ENCODE measurements at places on chromosomes 5 and 9. TPM values are rescaled to one million over a fixed set of nuclear protein-coding genes. Genes with fewer than 3 reads are reported as not detected.

GRCh38 chr5:35672995-35673394, 55.3 kb downstream of the SPEF2 start:
- no peaks in the 10 kb centered on the region for H3K36me3 ChIP-seq
- no peaks in the 10 kb centered on the region for H3K27me3 ChIP-seq
- DNase-seq: peak; percentile 47
- H3K4me3 ChIP-seq: no peak overlapping the region

DNA sequence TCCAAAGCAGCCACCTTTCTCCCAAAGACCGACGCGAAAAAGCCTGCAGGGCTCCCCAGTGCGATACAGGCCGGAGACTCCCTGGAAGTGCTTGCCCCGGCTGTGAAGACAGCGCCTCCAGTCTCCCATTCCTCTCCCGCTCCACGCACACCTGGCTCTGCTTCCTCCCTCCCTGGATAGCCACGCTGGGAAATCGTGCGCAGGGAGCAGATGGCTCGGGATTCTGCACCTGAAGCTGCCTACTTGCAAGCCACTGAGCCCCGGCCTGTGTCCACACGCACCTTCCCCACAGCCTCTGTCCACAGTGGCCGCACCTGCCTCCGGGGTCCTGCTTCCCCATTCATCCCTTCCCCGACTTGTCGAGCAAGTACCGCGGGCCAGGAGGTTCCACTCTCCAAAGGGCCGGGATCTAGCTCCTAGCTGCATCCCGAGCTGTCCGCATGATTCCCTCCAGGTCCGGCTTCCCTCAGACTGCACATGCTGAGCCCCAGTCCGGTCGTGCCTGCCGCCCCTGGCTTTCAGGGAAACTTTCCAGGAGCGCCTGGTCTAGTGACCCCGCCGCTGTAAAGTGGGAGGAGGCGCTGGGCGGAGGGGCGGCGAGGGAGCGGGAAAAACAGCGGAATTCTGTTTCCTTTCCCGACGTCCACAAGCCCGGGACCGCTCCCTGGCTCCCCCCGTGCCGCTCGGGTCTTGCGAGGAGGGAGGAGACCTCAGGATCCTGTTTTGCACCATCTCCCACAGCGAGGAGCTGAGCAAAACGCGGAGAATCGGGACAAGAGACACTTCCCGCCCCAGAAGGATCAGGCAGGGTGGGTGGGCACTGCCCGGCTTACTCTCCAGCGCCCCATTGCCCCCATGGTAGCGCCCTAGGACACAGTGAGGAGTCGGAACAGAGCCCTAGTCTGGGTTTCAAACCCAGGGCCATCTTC, 2.0 kb downstream of the SEMA6A start:
- peak overlapping the region; percentile 98 for H3K4me3 ChIP-seq
- H3K4me1 ChIP-seq: peaks cover 46% of the 10 kb centered on the region

DNA sequence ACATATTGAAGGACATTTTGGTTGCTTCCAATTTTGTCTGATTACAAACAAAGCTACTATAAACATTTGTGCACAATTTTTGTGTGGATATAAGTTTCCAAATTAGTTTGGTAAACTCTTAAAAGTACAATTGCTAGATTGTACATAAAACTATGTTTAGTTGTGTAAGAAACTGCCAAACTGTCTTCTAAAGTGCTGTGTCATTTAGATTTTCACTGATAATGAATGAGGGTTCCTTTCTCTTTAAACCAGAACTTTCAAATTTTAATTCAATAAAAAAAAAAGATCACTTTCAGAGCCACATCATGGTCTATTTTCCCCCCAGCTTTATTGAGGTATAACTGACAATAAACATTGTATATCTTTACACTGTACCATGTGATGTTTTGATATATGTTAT, 74.0 kb upstream of the TRPC7 start:
- H3K27me3 ChIP-seq: no peaks in the 10 kb centered on the region
- DNase-seq: no peak
- H3K4me1 ChIP-seq: no peaks in the 10 kb centered on the region

GRCh38 chr5:33795496-33795895, 96.3 kb downstream of the ADAMTS12 start:
- no peaks in the 10 kb centered on the region for H3K36me3 ChIP-seq
- no peak overlapping the region for H3K27ac ChIP-seq
- no peak for DNase-seq
- H3K27me3 ChIP-seq: no peaks in the 10 kb centered on the region
- H3K4me3 ChIP-seq: no peak overlapping the region

DNA sequence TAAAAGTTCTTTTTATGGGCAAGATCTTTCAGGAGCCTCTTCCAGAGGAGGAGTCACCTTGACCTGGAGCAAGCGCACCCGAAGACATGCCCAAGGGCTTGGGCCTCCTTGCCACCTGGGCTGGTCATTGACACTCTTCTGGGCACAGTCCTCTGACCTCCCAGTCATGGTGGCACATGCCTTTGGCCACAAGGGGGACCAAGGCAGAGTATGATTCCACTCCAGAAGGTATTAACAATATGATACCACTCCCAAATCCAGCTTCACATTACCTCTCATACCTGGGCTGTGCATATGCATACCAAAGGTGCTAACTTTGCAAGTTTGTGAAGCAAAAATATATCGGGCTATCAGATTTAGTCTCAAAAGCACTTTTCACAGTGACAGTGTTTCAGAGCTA, 84.6 kb downstream of the MAST4 start:
- DNase-seq: no peak
- H3K4me1 ChIP-seq: 0 out of 2 replicates have a peak, but pooled peaks cover 9% of the 10 kb centered on the region
- H3K27ac ChIP-seq: no peak overlapping the region
- no peaks in the 10 kb centered on the region for H3K27me3 ChIP-seq
- H3K4me3 ChIP-seq: no peak overlapping the region
- H3K36me3 ChIP-seq: no peaks in the 10 kb centered on the region

The IL3 gene
- total RNA-seq: not detected

- peaks cover 80% of the 10 kb centered on the region for H3K4me1 ChIP-seq
- H3K36me3 ChIP-seq: no peaks in the 10 kb centered on the region
- no peak for DNase-seq
- no peaks in the 10 kb centered on the region for H3K27me3 ChIP-seq
These were observed 14.6 kb downstream of the NREP start for GRCh38 chr5:111742177-111742994.

The FBP2 gene
- not detected for total RNA-seq

The IL9 gene
- not detected for total RNA-seq

The LCN9 gene
- total RNA-seq: not detected

- no peaks in the 10 kb centered on the region for H3K27me3 ChIP-seq
- H3K27ac ChIP-seq: no peak overlapping the region
- no peak overlapping the region for H3K4me3 ChIP-seq
These were observed 964.5 kb upstream of the DMAC1 start for GRCh38 chr9:8764051-8764450.

- no peak overlapping the region for H3K27ac ChIP-seq
- no peak for DNase-seq
- no peaks in the 10 kb centered on the region for H3K27me3 ChIP-seq
- no peaks in the 10 kb centered on the region for H3K4me1 ChIP-seq
These were observed 132.1 kb downstream of the MACROH2A1 start for GRCh38 chr5:135266975-135267374.

The IFNA13 gene
- not detected for total RNA-seq

- peaks cover 6% of the 10 kb centered on the region for H3K4me1 ChIP-seq
- no peaks in the 10 kb centered on the region for H3K36me3 ChIP-seq
- no peak overlapping the region for H3K4me3 ChIP-seq
- H3K27me3 ChIP-seq: no peaks in the 10 kb centered on the region
These were observed 315.6 kb downstream of the MTRR start for GRCh38 chr5:8184455-8185063.

DNA sequence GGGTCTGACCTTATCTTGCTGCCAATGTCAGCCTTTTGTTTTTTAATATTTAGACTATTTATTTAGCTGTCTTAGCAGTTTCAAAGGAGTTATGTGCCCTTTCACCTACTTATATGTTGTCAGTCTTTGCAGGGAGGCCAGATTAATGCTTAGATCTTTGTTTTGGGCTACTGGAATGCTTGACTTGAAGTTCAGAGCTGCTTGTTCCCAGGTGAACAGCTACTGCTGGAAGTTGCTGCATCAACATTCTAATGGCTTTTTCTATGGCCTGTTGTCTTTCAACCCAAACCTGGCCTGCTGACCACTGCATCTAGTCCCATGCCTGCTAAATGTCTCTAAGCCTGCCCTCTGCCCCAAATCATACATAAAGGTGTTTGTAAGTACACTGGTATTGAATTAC, 3.0 kb downstream of the SLC22A5 start:
- H3K27me3 ChIP-seq: peaks cover 22% of the 10 kb centered on the region
- no peaks in the 10 kb centered on the region for H3K36me3 ChIP-seq
- DNase-seq: no peak
- H3K27ac ChIP-seq: no peak overlapping the region
- no peaks in the 10 kb centered on the region for H3K4me1 ChIP-seq

GRCh38 chr5:133902511-133903118, 65.8 kb downstream of the C5orf15 start:
- H3K27ac ChIP-seq: no peak overlapping the region
- H3K27me3 ChIP-seq: no peaks in the 10 kb centered on the region
- H3K4me1 ChIP-seq: no peaks in the 10 kb centered on the region

- no peak overlapping the region for H3K4me3 ChIP-seq
- no peak overlapping the region for H3K27ac ChIP-seq
- H3K27me3 ChIP-seq: no peaks in the 10 kb centered on the region
- H3K4me1 ChIP-seq: peaks cover 4% of the 10 kb centered on the region
- no peaks in the 10 kb centered on the region for H3K36me3 ChIP-seq
- no peak for DNase-seq
These were observed 29.1 kb upstream of the CEP72 start for GRCh38 chr5:582936-583635.

- no peaks in the 10 kb centered on the region for H3K27me3 ChIP-seq
- H3K36me3 ChIP-seq: peaks cover 20% of the 10 kb centered on the region
- no peak overlapping the region for H3K27ac ChIP-seq
- no peak for DNase-seq
- H3K4me3 ChIP-seq: no peak overlapping the region
- peaks cover 11% of the 10 kb centered on the region for H3K4me1 ChIP-seq
These were observed 259.6 kb downstream of the EPB41L4A start for GRCh38 chr5:112159435-112159834.

DNA sequence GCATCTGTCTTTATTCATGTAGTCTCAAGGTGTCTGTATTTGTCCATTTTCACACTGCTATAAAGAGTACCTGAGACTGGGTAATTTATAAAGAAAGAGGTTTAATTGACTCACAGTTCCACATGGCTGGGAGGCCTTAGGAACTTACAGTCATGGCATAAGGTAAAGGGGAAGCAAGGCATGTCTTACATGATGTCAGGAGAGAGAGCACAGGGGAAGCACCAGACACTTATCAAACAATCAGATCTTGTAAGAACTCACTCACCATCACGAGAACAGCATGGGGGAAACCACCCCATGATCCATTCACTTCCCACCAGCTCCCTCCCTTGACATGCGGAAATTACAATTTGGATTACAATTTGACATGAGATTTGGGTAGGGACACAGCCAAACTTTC, 44.2 kb downstream of the NLN start:
- H3K4me1 ChIP-seq: no peaks in the 10 kb centered on the region
- no peaks in the 10 kb centered on the region for H3K27me3 ChIP-seq
- no peak overlapping the region for H3K4me3 ChIP-seq
- no peak for DNase-seq
- H3K27ac ChIP-seq: no peak overlapping the region

The SHOC1 gene
- not detected for total RNA-seq

- peaks cover 25% of the 10 kb centered on the region for H3K4me1 ChIP-seq
- no peaks in the 10 kb centered on the region for H3K36me3 ChIP-seq
- no peak for DNase-seq
- H3K4me3 ChIP-seq: no peak overlapping the region
- no peaks in the 10 kb centered on the region for H3K27me3 ChIP-seq
These were observed 185.2 kb downstream of the DCP2 start for GRCh38 chr5:113161806-113162205.

The PDE6A gene
- not detected for total RNA-seq

The ORM2 gene
- not detected for total RNA-seq

DNA sequence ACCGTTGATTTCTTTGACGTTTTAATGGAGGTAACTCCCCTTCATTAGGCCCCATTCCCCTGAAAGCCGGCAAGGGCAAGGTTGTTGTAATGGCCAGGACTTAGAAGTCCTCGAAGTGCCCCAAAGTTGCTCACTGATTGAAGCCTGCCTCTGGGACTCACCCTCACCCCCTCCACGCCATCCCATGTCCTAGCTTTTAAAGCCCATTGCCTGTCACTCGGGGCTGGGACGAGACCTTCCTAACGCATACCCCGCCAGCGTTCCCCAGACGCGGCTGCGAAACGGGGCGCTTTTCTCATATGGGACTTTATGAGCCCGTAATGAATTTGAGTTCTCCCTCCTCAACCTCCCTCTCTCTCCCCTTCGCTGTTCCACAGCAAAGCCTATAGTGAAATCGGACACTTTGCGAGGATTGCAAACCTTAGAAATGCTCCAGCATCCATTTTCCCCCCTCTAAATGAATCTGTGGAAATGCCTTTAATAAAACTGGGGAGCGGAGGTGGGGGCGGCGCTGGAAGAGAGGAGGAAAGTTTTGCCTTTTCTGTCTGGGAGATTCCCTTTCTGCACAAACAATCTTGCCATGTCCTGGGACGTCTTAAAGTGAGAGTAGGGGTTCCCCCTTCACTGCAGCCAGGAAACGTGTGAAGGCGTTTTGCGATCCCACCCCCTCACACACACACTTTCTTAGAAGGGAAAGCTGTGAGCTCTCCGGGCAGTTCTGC, 1.5 kb downstream of the PAPPA start:
- peak; percentile 54 for DNase-seq
- H3K4me1 ChIP-seq: peaks cover 36% of the 10 kb centered on the region
- H3K36me3 ChIP-seq: no peaks in the 10 kb centered on the region
- peaks cover 65% of the 10 kb centered on the region for H3K27me3 ChIP-seq
- peak overlapping the region; percentile 76 for H3K4me3 ChIP-seq

GRCh38 chr5:128857076-128857677, 108.1 kb upstream of the SLC27A6 start:
- H3K27ac ChIP-seq: no peak overlapping the region
- no peak for DNase-seq
- H3K4me3 ChIP-seq: no peak overlapping the region
- no peaks in the 10 kb centered on the region for H3K36me3 ChIP-seq
- no peaks in the 10 kb centered on the region for H3K27me3 ChIP-seq
- H3K4me1 ChIP-seq: no peaks in the 10 kb centered on the region

DNA sequence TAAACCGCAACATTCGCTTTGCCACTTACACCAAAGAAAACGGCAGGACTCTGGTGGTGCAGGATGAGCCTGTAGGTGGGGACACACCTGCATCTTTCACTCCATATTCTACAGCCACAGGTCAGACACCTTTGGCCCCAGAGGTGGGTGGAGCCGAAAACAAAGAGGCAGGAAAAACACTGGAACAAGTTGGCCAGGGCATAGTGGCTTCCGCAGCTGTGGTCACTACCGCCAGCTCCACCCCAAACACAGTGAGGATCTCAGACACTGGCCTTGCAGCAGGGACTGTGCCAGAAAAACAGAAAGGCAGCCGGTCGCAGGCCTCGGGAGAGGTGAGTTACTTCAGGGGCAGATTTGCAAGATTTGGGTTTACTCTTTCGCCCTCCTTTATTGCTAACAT, 33.8 kb downstream of the KDM3B start:
- H3K4me3 ChIP-seq: no peak overlapping the region
- peaks cover 29% of the 10 kb centered on the region for H3K36me3 ChIP-seq
- no peaks in the 10 kb centered on the region for H3K4me1 ChIP-seq
- no peaks in the 10 kb centered on the region for H3K27me3 ChIP-seq
- H3K27ac ChIP-seq: no peak overlapping the region
- DNase-seq: no peak

- no peaks in the 10 kb centered on the region for H3K4me1 ChIP-seq
- H3K27ac ChIP-seq: no peak overlapping the region
- DNase-seq: no peak
- H3K27me3 ChIP-seq: no peaks in the 10 kb centered on the region
These were observed 132.7 kb downstream of the MAPKAP1 start for GRCh38 chr9:125574126-125574877.

All from GM23338 (cell line).